Stimulated activated CD8-positive, alpha-beta memory T cell treated with anti-CD3 and anti-CD28 coated beads, Interleukin-15, amount 100 ng/mL, for 1 hour (primary cell): ENCODE measurements at places on chromosomes 2 and 18.

DNA sequence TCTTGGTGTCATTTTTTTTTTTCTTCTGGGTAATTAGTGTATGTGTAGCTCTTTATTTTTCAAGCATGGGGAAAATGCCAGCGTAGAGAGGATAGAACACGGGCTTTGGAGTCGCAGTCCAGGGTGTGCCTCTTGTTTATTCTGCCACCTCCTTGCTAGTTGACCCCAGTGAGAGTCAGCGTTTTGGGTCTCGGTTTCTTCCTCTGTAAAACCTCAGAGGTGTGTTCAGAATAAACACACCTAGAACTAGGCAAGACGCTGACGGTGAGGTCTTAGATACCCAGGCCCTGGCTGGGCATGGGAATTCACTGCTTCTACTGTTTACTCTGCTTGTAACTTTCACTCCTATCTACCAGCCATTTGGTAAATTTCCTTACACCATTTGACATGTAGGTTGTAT is 41.8 kb downstream of the ASAP2 start:
- no peak for DNase-seq

DNA sequence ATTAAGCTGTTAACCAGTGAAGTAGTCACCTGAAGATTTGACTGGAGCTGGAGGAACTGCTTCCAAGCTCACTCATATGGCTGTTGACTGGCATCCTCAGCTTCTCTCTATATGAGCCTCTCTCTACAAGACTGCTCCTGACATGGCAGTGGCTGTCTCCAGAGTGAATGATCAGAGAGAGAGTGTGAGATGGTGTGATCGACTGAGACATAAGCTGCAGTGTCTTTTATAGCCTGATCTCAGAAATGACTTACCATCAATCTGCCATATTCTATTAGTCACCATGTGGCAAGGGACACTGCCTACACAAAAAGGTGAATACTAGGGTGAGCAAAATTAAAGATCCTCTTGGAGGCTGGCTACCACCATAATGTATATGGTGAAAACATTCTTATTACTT is 7.8 kb upstream of the RBMS1 start:
- no peak for DNase-seq

DNA sequence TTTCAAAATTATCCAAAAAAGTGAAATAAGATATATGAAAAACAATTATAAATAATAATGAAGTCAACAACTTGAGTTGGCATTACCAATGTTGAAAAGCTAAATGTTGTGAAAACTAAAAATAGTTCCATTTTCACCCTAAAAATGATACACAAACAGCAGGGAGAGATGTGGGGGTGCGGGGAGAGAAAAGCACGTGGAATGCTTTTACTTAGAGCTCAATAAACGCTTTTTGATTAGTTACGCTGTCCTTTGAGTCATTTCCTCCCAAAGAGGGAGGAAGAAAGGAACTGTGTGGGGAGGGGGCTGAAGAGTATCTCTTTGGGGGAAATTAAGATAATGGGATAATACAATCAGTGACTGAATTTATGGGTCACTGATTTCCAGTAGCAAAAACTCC is 29.2 kb downstream of the ZNF521 start:
- DNase-seq: no peak

DNA sequence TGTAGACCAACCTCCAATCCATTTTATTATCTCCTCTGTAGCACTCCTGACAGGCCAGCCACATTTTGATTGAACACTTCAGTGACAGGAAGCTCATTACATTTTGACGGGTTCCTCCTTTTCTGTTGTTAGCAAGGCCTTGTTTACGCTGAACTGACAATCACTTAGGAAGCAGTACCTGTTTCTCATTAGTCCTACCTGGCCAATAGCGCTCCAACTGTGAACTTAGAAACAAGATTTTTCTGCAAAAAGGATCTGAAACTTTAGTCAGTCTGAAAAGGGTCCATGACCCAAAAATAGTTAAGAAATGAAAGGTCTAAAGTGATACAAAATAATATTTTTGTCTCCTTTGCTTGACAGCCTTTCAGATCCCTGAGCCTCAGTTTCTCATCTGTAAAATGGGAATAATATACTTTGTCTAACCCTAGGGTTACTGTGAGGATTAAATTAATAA is 119.6 kb upstream of the MSTN start:
- no peak for DNase-seq

DNA sequence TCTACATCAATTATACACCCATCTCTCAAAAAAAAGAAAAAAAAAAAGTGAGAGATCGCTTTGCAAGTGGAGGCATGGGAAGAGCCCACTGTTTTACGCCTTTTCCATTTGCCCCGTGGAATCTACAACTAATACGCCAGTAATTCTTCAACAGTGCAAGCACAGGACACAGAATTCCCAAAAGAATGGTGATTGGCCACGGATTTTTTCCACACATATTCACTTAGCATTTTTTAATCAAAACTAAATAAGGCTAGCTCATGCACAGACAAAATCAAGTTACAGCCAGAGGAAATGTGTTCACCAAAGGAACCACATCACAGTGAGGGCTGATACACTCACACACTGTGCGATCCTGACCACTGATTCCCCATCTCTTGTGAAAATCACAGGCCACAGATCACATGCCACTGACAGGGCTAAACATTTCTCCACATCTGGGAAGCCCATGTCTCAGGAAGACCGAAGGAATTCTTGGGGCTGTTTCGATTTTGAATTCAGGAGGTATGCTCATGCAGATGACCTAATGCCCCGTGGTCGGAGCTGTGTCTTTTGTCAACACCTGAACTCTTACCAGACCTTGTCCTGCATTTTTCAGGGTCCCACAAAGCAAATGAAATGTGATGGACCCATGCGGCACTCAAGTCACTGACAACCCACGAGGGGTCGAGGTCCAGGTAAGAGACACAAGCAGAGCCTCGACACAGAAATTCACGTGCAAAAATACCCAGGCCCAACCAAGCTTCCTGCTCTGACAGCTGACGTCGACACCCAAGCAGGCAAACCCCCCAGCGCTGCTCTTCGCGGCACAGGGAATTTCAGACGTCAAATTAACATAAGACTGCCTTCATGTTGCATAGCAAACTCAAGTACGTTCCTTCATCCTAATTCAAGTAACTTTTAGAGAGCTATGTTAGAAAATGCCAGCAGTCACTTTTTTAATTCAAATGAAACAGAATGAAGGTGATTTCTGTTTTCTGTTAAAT is 69.6 kb downstream of the ZNF516 start:
- DNase-seq: no peak

- DNase-seq: no peak
Observed at GRCh38 chr2:154226931-154227330, 355.2 kb downstream of the GALNT13 start.
